ENCODE measurements at places on chromosomes 1 and 21.

DNA sequence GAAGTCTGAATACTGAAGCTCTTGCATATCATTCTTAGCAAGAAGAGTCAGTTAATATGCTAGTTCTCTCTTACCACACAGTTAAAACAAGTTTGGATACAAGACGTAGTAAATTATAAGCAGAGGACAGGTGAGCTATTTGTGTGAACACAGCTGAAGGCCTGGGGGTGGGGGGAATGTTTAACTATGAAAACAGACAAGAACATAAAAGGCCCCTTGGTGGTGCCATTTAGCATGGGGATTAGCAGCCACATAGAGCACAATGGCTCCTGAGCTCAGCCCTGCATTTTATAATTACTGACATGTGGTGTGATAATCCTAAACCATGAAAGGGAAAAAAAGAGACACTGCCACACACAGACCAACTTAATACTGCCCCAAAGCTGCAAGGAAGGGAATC, 94.8 kb downstream of the TGFBR3 start:
- DNase-seq: no peak

- DNase-seq: no peak
Measured at GRCh38 chr21:43734131-43734927, 15.4 kb downstream of the PDXK start.

- no peak for DNase-seq
Measured at GRCh38 chr21:41365377-41366107, 3.7 kb downstream of the MX2 start.

DNA sequence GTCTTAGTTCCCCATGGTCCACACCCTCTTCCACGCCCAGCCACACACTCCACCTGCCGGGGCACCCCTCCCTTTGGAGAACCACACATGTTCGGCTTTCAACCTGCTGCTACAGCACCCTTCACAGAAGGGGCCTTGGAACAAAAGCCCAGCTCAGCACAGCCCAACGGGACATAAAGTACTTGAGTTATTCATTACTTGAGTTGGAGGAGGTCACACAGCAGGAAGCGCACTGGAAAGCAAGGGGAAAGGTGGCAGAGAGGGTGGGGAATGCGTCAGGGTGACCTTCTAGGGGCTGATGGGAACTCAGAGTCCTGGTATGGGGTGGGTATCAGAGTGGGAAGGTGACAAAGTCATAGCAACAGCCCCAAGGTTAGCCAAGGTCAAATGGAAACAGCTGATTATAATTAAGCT, 3.0 kb upstream of the ATP1B1 start:
- no peak for DNase-seq

DNA sequence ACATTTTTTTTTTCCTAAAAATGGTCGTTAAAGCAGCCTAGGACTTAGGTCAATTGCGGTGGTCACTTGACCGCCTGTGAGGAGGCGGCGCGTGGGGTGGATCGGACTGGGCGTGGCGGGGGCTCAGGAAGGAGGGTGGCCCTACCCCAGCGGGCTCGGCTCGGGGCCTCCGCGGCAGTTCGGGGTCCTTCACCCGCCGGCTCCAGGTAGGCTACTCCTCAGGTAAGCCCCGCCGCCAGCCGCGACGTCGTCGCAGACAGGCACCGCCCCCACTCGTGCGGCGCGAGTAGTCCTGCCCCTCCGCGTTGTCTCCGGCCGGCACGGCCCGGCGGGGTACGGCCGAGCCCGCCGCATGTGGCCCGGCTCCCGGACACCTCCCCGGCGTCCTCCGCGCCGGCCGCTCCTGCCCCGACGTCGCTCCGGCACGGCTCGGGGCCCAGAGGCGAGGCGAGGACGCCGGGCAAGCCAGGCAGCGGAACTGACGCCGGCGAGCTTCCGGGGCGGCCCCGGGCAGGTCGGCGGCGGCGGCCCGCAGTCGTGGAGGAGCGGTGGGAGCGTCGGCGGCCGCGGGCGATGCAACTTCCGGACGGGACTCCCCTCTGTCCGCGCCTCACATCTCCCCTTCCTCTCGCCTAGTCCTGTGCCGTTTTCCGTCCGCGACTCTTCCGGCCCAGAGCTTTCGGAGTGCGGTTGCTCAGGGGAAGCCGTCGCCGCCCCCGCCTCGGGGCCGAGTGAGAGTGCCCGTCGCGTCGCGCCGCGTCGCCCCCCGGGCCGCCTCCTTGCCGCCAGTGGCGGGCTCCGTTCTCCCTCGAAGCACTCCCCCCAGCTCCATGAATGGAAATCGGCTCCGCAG, at the start of gene AGO3:
Gene AGO3 (plus strand): TSS at position 513 of the 853 bp plus-strand sequence. CDS start 322 bp downstream, at position 835.
- DNase-seq: peak; percentile 82

GRCh38 chr1:56175211-56175610, 404.2 kb downstream of the PLPP3 start:
- no peak for DNase-seq

DNA sequence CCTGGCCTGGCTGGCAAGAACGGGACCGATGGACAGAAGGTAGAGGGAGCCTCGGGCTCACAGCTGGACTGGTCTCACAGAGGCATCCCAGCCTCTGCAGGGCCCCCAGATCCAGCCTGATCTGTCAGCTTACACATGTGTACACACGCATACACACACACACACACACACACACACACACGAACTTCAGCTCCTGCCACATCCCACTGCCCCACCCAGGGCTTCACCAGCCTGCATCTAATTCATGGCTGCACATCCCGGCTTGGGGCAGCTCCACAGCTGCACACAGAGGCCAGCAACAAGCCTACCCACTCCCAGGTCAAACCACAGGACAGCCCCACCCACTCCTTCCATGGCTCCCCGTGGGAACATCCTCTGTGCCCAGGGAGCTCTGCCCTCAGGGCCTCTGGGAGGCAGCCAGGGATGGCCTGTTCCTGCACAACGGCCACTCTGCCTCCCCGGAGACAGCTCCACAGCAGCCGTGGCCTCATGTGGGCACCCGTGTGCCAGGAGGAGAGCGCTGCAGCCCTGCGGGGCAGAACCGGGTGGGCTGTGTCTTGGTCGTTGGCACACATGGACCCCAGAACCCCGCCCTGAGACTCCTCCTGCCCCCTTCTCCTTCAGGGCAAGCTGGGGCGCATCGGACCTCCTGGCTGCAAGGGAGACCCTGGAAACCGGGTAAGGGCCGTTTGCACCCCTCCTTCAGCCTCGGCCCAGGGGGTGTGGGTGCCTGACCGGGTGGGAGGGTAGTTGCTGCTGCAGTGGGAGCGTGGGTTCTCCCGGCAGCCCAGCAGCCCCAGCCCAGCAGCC, 19.1 kb downstream of the COL6A2 start:
- no peak for DNase-seq

GRCh38 chr1:7235871-7236517, 450.7 kb downstream of the CAMTA1 start:
- DNase-seq: no peak

DNA sequence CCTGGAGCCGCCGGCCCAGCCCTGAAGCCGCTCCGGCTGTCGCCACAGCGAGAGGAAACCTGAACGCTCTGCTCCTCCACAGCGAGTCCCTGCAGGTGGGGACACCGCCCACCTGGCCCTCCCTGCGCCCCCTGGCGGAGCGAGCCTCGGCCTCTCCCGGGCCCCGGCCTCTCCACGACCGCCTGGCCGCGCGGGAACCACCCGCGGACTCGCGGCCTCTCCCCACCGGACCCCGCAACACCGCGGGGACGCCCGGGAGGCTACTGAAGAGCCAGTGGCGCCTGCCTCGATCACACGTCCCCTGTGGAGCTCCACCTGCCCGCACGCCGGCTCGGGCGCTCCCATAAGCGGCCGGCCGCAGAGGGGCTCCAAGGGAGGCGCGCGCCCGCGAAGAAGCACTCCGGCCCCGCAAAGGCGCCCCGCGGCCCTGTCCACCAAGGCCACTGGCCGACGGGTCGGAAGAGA, 109.6 kb downstream of the KCNN3 start:
- peak; percentile 82 for DNase-seq

DNA sequence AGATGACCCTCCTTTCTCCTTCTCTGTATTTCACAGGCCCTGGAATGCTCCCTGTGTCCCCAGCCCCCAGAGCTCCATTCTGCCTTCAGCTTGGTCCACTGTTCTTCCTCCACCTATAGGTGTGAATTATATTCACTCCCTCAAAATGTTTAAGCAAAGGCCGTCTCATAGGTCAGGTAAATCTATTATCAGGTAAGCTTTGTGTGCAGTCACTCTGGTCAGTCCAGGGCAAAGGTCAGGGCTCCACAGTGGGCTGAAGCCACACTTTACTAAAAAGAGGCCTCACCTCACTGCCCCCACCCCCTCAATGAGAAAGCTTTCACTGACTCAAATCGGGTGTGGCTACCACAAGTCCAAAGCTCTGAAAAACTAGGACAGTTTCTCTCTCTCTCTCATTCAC, 65.9 kb downstream of the DNTTIP2 start:
- no peak for DNase-seq

DNA sequence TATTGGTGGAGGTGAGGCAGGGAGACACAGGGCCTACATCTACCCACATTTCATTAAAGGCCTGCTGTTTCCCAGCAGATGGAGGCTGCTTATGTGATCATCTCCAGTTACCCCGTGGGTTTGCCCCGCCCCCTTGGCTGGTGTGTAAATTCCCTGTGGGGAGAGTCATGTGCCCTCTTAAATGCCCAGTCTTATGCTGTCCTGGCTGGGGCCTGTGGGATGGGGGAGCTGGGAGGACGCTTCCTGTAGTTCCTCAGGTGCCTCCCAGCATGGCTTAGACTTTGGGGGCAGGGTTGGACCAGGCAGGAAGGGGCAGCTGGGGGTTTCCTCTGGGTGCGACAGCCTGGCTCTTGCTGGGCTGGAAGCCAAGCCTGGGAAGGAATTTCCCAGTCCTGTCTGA, 15.5 kb upstream of the CITED4 start:
- DNase-seq: no peak

DNA sequence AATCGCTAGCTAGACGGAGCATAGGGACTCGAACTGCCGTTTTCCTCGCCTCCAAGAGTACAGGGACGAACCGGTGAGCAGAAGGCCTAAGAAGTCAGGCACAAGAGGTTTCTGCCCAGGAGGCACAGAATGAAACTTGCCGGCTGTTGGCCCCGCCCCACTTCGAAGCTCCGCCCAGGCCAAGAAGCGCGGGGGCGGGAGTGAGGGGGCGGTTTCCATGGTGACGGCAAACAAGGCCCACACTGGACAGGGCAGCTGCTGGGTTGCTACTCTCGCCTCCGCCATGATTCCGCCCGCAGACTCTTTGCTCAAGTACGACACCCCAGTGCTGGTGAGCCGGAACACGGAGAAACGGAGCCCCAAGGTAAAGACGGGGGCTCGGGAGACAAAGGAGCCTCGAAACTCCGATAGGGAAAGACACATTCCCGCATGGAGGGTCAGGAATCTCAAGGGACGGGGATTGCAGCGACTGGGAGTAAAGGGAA, at the start of gene DNALI1:
Gene DNALI1 (plus strand): TSS at position 229 of the 485 bp plus-strand sequence. CDS start 55 bp downstream, at position 284.
- DNase-seq: no peak

DNA sequence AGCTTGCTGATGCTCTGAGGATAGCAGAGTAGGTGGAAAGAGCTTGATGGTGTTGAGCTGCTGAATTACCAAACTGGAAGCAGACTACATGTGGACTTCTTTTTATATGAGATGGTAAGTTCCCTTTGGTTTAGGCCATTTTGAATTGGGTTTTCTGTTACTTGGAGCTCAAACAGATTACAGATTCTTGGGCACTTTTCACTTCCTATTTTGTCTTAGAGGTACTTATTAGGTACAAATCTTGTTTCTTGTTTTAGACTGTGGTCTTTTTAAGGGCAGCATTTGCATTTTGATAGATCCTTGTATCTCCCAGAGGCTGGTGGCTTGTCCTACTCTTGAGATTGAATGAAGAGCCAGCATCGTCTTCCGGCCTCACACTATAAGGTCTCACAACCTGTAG, 70.2 kb downstream of the GADD45A start:
- no peak for DNase-seq

DNA sequence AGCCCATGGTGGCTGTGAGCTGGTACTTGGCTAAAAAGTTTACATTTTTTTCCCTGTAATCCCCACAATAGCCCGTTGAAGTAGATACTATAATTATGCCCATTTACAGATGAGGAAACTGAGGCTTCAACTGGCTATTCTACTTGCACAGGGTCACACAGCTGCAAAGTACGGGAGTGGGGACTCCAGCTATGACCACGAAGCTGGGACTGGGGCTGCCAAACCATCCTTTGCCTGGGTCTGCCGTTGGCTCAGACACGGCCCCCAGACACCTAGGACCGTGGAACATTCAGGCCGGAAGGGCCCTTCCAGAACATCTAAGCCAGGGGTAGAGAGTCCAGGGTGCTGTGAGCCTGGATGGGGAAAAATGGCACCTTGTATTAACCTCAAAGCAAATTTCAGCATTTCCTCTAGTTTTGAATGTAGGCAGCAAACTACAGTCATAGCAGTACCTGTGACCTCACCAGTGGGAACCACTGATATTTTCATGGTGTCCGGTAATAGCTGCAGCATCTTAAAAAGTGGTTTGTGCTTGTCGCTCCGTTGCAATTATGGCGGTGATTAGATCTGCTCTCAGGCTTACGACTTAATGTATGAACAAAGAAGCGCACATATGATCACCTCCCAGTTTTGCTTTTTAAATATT, 4.3 kb downstream of the TP73 start:
- no peak for DNase-seq

- DNase-seq: no peak
Measured at GRCh38 chr1:82486468-82486867, 685.7 kb downstream of the ADGRL2 start.

GRCh38 chr1:28507247-28507645, 1.4 kb downstream of the RCC1 start:
- DNase-seq: no peak

DNA sequence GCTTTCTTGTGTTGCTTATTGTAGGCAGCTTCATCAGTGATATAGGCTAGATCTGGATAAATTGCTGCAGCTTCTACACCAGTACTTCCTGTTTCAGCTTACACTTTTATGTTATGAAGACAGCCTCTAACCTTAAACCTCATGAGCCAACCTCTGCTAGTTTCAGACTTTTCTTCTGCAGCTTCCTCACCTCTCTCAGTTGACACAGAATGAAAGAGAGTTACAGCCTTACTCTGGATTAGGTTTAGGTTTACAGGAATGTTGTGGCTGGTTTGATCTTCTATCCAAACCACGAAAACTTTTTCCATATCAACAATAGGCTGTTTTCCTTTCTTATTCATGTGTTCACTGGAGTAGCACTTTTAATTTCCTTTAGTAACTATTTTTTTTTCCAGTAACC, 76.9 kb upstream of the RNPC3 start:
- no peak for DNase-seq

GRCh38 chr1:9646037-9646436, 5.5 kb upstream of the PIK3CD start:
- DNase-seq: no peak

- DNase-seq: no peak
Measured at GRCh38 chr1:147204080-147204479, 21.1 kb downstream of the FMO5 start.

GRCh38 chr1:5798151-5798730, 194.0 kb downstream of the NPHP4 start:
- no peak for DNase-seq

DNA sequence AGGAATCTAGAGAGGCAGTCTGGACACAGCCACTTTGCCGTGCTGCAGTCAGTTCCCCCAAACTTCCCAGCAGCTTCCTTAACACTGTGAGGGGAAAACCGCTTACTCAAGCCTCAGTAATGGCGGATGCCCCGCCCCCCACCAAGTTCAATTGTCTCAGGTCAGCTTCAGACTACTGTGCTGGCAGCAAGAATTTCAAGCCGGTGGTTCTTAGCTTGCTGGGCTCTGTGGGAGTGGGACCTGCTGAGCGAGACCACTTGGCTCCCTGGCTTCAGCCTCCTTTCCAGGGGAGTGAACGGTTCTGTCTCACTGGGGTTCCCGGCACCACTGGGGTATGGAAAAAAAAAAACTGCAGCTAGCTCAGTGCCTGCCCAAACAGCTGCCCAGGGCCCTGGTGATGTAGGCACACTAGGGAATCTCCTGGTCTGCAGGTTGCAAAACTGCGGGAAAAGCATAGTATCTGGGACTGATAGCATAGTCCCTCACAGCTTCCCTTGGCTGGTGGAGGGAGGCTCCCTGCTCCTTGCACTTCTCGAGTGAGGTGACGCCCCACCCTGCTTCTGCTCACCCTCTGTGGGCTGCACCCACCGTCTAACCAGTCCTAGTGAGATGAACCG, 23.7 kb upstream of the HFM1 start:
- DNase-seq: no peak
